AG09309 (cell line): ENCODE measurements at places on chromosomes 5 and 9.
A peak's percentile ranks its signal among the peaks of the same experiment; 100 is the strongest.

- no peak for DNase-seq
These were observed 39.5 kb downstream of the TRIM32 start for GRCh38 chr9:116726602-116727001.

- DNase-seq, result no peak
These were observed 155.1 kb upstream of the RAI14 start for GRCh38 chr5:34501016-34501415.

- no peak for DNase-seq
These were observed 371.4 kb downstream of the NTRK2 start for GRCh38 chr9:85040821-85041465.

GRCh38 chr5:180600554-180601041, 9.3 kb upstream of the SCGB3A1 start:
- DNase-seq, result no peak

DNA sequence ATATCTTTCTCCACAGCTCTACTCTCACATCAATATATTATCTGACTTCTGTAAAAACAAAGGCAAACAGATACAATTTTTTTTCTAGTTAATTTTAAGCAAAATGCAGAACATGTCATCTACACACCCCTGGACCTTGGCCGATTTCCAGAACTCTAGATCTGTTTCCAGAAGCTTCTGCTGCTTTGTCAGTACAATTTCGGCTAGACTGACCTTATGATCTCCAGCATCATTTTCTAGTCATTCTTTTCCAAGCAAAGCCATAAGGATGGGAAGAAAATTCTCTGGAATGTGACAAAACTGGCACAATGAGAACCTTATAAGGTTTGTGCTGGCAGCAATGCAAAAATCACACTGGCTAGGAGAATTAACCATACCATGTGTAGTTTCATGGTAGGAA, 132.8 kb upstream of the MPDZ start:
- no peak for DNase-seq

DNA sequence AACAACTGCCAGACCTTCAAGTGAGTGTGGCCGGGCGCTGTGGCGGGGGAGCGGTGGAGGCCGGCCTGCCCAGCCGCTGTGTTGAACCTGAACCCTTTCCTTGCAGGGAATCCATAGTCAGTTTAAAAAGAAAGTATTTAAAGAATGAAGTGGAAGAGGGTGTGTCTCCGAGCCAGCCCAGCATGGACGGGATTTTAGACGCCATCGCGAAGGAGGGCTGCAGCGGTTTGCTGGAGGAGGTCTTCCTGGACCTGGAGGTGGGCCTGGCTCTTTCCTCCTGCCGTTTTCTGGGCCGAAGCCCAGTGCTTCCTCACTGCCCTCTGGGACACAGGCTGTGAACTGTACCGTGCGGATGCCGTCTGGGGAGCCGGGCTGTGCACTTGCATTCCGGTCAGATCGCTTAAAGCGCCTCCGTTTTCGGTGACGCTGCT, 19.1 kb downstream of the EXOC3 start:
- DNase-seq, result no peak

- no peak for DNase-seq
These were observed 76.7 kb upstream of the C6 start for GRCh38 chr5:41289970-41290464.

DNA sequence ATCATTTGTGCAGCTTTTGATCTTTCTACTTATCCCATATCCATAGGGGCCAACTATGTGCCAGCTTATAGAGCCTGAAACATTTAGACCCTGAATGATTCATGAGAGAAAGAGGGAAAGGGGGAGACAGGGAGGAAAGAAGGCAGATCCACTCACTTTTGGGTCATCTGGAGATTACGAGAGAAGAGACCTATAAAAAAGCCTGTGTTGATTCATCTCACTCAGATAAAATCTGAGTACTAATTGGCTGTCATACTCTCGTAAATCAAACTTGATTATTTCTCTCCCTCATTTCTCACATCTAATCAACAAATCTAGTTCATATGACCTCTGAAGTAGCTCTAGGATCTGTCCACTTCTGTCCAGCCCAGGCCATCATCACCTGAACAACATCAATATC, 137.1 kb downstream of the ARL15 start:
- DNase-seq, result no peak

GRCh38 chr5:103375350-103375749, 116.8 kb downstream of the MACIR start:
- DNase-seq, result peak; percentile 17

DNA sequence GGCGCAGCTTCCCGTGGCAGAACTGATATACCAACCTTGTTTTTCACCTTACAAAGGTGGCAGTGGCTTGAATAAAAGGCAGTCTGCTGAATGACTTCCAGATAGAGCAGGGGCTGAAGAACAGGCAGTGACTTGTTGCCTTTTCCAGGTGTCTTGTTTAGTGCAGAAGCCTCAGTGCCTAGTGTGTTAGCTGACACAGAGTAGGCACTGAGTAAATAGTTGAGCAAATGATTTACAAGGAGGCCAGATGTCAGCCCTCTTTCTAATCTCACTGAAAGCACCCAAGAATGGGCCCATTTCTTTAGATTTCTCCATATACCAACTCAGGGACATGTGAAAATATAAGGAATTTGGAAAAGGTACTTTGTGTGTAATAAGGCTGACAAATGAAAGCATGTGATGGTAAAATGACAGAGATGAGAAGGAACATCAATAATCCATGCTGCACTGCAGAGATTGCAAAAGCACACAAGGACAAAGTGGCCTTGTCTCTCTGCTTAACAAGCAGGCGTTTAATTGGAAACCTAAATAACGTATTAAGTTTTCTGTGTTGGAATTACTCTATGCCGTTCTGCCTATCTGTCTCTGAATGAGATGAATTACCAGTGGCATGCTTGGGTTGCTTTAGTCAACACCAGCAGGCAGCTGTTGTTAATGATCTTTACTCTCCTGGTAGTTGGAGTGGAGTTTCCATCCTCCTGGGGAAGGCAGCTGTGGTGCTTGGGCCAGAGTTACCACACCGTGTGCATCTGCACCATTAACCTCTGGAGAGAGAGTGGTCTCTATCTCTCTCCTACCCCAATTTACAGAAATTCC, 360.1 kb upstream of the C9orf72 start:
- DNase-seq, result no peak

- no peak for DNase-seq
These were observed 47.5 kb upstream of the ADRB2 start for GRCh38 chr5:148778882-148779281.

GRCh38 chr9:128011071-128011817, 30.5 kb upstream of the EEIG1 start:
- DNase-seq, result no peak

DNA sequence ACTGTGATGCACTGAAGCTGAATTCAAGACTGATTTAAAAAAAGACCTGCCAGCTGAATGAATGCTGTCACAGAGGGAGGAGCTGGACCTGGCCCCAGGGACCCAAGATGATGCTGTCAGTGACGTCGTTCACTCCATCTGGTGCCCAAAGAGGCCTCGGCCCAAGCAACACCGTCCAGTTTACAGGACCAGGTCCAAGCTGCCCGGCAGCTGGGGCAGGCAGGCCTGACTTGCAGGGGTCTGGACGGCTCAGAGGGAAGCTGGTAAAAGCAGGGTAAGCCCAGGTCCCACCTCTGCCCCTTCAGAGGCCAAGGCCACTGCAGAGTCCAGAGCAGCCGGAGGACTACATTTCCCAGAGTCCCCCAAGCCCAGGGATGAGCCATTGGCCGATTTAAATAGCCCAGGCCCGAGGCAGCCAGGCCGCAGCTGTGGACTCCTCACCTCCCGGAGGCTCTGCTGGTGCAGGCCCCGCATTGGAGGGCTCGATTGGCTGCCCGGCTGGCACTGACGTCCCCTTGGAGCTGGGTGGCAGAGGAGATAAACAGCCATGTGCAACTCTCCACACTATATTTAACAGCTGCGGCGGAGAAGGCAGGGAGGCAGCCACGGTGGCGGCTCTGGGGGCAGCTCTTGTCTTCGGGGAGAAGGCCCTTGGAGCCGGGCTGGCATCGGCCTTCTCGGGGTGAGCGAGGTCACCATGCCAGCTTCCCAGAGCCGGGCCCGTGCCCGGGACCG, at the start of gene PLPP7:
TSS of gene PLPP7 (plus strand) at position 423 of the 735 bp plus-strand sequence. CDS start at position 698, 275 bp downstream.
- peak; percentile 41 for DNase-seq

- DNase-seq, result no peak
These were observed 1196.1 kb upstream of the CDH9 start for GRCh38 chr5:28234356-28234968.

DNA sequence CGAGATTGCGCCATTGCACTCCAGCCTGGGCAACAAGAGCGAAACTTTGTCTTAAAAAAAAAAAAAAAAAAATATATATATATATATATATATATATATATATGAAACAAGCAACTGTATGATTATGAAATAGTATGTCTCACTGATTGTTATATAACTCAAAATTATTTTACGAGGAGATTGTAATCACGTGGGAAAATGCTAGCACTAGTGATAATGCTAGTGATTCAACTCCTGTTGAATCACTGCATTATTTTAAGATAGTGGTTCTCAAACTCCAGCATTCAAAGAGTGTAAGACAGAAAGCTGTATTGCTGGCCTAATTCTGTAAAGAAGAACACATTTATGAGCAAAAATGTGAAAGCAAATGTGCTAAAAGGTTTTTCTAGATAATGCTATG, 12.4 kb upstream of the PTPN3 start:
- peak; percentile 3 for DNase-seq

GRCh38 chr9:117081641-117082317, 333.1 kb downstream of the ASTN2 start:
- DNase-seq, result no peak

GRCh38 chr5:103119070-103119764, 721 bp downstream of the GIN1 start:
- no peak for DNase-seq

DNA sequence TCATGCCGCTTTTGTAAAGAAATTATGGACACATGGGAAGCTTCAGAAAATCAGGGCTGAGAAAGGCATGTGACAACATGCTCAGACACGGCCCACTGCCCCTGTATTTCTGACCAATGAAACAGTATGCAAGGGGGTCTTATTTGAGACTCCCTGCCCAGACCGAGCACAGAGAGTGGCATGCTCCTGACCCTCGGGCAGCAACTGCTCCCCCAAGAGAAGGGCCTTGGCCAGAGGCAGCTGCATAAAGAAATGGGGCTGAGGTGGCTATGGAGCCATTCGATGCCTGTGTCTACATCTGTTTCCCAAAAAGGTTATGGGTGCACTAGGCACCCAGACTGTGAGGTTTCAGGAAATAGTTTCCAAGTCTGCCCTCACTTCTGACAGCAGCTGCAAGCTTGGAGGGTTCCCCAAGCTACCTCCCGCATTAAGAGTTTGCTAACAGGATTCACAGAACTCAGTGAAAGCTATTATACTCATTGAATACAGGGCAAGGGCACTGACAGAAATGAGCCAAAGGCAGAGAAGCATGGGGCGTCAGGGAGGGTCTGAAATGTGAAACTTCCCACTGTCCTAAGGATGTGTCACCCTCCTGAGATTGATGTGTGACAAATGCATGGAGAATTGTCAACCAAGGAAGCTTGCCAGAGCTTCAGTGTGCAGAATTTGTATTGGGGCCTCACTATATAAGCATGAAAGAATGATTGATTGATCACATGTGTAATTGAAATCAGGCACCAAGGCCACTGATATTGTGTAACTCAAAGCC, 94.3 kb downstream of the DAP start:
- DNase-seq, result no peak

DNA sequence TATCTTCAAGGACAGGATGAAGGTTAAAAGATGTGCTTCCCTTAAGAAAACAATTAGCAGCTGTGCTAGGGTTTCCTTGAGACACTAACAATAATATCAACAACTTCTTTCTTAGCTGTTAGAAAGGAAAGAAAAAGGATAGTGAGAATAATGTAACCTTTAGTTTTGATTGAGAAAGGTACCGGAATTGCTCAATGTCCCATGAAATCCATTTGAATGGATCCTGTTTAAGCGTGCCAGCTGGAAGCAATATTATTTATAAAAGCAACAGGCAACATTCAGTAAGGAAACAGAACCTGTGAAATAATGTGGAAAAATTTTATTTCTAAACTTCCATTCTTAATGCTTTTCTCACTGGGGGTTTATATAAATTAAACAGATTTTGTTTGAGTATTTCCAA, 120.9 kb downstream of the CCDC192 start:
- DNase-seq, result no peak

DNA sequence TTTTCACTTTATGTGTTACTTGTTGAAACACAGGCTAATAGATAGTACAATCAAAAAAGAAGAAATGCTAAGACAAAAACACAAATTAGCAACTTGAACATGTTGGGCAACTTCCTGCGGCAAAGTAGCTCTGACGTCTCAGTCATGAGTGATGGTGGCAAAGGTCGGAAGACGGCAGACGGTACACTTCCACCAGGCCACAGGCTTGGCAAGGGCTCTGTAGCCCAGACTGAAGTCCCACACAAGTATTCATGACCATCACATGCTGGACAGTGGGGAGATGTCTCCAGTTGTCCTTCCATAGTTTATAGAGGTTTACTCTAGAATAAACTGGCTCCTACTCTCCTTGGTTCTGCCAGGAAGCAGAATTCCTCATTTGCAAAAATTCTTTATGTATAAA, 831.3 kb downstream of the MTRR start:
- no peak for DNase-seq

GRCh38 chr5:113663879-113664541, 150.5 kb downstream of the YTHDC2 start:
- no peak for DNase-seq

DNA sequence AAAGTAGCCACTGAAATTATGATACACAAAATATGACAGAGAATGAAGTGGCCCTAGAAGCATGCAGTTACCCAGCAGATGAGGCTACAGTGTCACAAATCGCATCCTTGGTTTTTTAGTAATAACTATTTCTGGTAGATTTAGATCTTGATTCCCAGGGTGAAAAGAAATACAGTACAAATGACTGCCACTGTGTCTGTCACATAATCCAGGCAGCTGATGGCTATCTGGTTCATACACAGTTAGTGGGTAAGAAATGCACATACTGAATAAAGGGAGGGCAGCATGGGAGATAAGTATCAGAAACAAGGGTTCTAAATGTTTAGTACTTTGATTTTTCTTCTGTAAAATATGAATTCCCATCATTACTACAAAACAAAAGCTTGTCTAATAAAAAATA, 41.5 kb downstream of the POC5 start:
- DNase-seq, result no peak

GRCh38 chr5:158701406-158702177, 398.1 kb downstream of the EBF1 start:
- DNase-seq, result no peak

GRCh38 chr5:35484241-35484640, 133.4 kb upstream of the SPEF2 start:
- DNase-seq, result no peak

- no peak for DNase-seq
These were observed 72.0 kb upstream of the COL5A1 start for GRCh38 chr9:134569626-134570025.

GRCh38 chr5:43315263-43315662, 2.1 kb upstream of the HMGCS1 start:
- no peak for DNase-seq

GRCh38 chr5:29387384-29387783, 1806.1 kb upstream of the CDH6 start:
- DNase-seq, result no peak
